Central memory CD4-positive, alpha-beta T cell (primary cell): ENCODE measurements at places on chromosomes 3 and 15.

GRCh38 chr3:43695443-43695842 lies 4.7 kb downstream of the ABHD5 start:
- no peak for DNase-seq

DNA sequence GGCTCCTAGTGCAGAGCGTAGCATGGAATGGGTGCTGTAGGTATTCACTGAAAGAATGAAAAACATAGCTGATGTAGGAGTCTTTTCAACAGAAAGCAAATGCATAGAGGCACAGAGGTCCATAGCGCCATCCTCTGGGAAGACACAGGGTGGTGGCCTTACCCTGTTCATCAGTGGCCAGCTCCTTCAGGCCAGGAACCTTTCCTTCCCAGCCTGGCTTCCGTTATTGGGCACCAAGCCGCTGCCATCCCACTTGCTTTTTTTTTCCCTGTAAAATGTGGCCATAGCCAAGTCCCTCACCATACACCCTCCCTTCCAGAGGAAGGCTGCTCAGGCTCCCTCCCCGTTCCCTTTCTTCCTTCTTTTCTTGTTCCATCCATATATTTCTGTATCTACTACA lies 118.1 kb downstream of the ZNF621 start:
- DNase-seq, result no peak

- DNase-seq, result no peak
These were observed 48.2 kb upstream of the IGF1R start for GRCh38 chr15:98599909-98600691.

- no peak for DNase-seq
These were observed 37.9 kb downstream of the ANKDD1A start for GRCh38 chr15:64949383-64950186.

DNA sequence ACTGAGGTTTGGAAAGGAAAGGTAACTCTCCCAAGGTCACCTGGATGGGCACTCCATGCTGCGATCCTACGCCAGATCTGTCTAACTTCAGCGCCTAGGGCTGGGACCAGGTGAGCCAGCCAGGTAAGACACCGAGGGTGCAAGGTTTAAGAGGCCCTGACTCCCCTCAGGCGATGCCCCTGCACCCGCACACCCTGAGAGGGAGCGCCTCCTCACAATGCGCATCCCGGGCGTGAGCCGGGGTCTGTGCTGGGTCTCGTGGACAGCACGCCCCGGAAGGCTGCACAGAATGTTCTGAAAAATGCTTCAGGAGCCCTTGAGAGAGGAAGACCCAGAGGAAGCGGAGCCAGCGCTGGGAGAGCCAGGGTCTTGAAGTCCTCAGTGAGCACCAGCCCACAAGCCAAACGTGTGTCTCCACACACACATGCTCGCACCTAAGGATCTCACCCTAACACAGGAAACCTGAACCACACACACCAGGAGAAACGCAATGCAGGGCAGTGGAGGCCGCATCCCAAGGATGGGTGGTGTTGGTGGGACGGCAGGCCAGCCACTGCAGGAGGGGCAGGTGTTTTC lies 142.0 kb downstream of the ADAMTS17 start:
- no peak for DNase-seq

- no peak for DNase-seq
These were observed 179.3 kb downstream of the POTEB3 start for GRCh38 chr15:21260966-21261395.

DNA sequence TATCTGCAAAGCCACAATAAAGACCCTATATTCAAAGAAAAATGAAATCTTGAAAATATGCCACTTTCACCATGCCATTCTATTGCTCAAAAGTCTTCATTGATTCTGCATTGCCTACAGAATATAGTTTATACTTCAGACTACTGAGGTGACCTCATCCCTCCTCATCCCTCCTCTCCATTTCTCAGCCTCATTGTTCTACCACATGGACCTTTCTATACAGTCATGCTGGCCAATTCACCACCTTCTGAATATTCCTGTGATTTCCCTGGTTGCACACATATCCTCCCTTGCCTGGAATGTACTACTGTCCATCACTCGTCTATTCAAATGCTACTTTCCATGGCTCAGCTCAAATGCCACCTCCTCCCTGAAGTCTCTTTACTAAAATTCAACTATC lies 3.5 kb upstream of the COL8A1 start:
- no peak for DNase-seq

DNA sequence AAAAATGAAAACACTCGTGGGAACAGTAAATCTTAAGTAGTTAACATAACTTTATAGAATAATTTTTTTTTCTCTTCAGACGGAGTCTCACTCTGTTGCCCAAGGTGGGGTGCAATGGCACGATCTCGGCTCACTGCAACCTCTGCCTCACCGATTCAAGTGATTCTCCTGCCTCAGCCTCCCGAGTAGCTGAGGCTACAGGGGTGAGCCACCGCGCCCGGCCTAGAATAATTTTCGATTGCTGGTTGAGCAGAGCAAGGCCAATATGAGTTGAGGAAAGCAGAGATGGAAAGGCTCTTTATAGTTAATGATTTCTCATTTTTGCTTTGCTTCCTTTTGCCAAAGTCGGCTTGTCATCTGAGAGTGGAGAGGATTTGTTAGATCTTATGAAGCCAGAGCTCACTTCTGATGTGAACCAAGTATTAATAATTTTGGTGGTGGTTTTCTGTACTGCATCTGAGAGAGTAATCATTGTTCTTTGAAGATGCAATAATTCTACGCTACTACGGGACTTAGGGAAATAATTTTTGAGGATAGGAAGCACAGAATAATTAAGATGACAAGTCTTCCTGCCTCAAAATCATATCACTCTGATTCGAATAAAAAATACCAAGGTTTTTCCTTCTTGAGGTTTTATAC lies 1.6 kb upstream of the GOLM2 start:
- peak; percentile 16 for DNase-seq

DNA sequence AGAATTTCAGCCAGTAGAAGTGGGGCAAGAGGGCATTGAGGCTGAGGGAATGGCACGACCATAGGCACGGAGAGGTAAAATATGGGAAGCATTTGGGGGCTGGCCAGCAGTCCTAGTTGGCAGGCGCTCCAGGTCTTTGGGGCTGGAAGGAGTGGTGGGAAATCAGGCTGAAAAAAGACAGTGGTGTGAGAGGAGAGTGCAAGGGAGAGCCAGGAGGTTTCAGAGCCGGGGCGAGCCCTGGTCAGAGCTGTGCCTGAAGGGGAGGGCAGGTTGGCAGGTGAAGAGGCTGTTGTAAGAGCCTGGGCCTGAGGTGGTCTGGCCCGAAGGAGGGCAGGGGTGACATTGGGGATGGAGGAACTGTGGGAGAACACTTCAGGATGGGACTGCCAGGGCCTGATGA lies 1.6 kb upstream of the IDH3A start:
- no peak for DNase-seq

GRCh38 chr3:2266606-2267005 lies 167.9 kb downstream of the CNTN4 start:
- no peak for DNase-seq

DNA sequence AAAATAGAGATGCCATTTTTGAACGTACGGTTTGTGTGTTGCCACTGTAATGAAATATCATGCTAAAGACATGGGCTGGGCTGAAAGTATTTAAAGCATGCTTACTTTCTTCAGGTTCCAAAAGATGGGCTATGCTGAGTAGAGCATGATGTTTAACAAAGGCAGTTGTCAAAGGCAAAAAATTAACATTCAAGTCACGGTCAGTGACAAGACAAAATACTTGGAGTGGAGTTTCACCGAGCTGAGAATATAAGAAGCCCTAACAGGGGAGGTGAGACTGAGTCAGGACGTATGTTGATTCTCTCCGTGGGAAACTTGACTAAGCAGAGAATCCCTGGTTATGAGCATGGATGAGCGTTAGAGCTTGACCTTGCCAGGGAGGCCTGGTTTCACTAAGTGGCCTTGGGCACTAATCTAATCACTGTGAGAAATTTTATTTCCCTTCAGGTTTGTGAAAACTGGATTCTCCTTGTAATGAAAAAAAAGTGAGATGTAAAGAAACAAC lies 218.2 kb upstream of the ADAMTS9 start:
- no peak for DNase-seq

GRCh38 chr3:63921741-63922482 lies 9.7 kb upstream of the SCAANT1 start:
- DNase-seq, result no peak

DNA sequence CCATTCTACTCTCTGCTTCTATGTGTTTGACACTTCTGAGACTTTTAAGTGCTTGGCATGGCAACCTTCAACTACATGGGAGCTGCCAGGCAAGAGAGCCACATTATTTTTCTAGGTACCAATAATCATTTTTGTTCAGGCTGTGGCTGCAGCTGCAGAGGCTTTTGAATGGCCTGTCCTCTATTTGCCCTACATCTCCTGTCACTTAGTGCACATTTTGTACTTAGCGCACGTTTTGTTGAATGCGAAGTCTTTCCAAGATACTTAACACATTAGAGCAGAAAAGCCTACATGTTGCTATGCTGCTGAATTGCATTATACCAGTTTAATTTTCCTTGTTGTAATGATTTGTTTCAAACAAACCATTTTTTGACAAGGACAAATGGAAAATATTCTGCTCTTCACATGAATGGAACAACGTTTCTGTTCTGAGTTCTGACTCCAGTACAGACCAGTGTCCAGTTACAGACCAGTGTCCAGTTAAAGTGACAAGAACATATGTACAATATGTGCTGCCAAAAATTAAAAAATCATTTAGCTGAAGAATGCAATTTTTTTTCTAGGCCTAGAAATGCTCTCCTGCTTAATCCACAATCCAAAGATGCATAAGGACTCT lies 113.9 kb downstream of the ABI3BP start:
- DNase-seq, result no peak

GRCh38 chr15:66237513-66238235 lies 15.9 kb downstream of the MEGF11 start:
- DNase-seq, result no peak

GRCh38 chr3:45462522-45463265 lies 74.3 kb downstream of the LARS2 start:
- no peak for DNase-seq

- DNase-seq, result peak; percentile 65
These were observed at the start of gene SFMBT1 for GRCh38 chr3:53045518-53046170. TSS of gene SFMBT1 (minus strand) at chr3:53046073. CDS start at chr3:52969128, 76,945 bp downstream.

- no peak for DNase-seq
These were observed 20.6 kb upstream of the VEPH1 start for GRCh38 chr3:157523814-157524213.

DNA sequence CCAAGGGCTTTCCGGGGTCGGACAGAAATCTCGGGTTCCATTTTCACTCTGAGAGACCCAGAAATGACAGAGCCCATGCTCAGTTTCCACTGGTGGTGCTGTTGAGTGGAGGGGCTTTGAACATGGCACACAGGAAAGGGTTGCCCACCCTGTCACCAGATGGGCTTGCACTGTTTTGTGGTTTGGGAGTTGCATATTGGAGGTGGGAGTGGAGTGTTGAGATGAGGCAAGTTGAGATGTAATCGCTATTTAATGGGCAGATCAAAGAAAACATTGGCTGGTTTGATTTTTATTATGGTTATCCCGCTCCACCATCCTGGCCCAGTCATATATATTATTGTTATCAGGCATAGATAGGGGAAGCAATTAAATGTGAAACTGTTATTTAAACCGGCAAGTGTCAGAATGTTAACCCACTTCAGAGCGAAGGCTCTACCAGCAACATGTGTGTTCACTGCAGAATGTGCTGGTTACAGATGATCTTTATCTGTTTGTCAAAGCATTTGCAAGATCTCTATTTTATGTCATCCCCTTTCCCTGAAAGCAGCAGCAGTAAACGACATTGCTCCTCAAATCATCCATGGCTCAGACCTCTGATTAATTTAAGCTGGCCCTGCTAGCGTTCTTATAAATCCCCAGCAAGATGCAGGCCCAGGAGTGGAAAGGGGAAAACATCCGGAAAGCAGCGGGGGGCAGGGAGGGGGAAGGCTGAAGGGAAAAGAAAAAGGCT lies 58.3 kb upstream of the TSEN2 start:
- no peak for DNase-seq

- DNase-seq, result no peak
These were observed 21.3 kb downstream of the NPAP1 start for GRCh38 chr15:24696842-24697241.

DNA sequence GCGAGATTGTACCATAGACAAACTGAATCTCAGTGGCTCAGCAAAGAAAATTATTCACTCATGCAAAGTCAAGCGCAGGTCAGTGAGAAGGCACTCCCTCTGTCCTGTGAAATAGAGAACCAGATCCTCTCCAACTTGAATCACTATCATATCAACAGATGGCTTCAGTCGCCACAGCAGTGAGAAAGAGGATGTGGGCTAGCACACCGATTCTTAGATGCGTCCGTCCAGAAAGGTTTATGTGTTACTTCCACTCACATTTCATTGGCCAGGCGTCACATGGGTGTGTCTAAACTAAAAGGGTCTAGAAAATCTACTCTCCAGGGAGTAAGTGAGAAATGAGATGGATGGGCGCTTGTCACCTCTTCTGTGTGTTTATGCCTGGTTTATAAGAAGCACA lies 141.6 kb upstream of the KBTBD8 start:
- DNase-seq, result no peak

DNA sequence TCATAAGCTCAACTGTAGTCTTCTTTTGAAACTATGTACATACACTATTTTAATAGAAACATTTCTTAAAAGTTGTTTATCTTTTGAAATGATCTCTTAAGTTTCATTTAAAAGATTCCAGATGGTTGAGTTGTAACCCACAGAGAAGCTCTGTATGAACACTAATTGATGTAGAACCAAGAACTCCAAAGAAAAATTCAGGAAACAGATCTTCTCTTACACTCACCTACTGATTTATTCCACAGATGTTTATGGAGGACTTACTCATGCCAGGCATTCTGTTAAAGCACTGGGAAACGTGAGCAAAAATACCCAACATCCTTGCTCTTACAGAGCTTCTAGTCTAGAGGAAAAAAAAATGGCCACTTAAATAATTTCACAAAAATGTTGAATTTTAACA lies 551.1 kb downstream of the NAALADL2 start:
- DNase-seq, result no peak

GRCh38 chr15:52102463-52102862 lies 10.1 kb downstream of the BCL2L10 start:
- DNase-seq, result no peak

- no peak for DNase-seq
These were observed 2.7 kb downstream of the MSL2 start for GRCh38 chr3:136193278-136194054.
